Stimulated activated naive B cell treated with anti-CD40 and anti-IgM and Interleukin-4, amounts not matched to agents 10 μg/mL and 1 μg/mL and 100 μg/mL, for 72 hours (primary cell): ENCODE measurements at places on chromosomes 7 and 10.

GRCh38 chr7:105816266-105816843 is 60.0 kb downstream of the ATXN7L1 start:
- no peak for DNase-seq

DNA sequence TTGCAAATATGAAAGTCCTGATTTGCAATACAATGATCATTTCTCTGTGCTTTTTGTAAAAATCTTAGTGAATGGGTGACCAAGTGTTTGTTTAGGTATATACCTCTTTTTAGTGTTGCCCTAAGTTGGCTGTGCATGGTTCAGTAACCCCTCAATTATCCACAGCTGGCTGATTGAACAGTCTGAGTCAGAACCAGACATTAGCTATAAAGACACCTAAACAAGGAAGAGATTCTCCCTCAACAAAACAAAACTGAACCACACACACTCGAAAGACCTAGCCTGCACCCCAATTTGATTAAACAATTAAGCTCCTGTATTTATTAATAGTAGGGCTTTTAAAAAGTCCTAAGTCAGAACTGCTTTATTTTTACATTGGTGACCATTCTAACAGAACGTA is 2.8 kb downstream of the RSBN1L start:
- DNase-seq, result no peak

- no peak for DNase-seq
These were observed 169.3 kb upstream of the LRGUK start for GRCh38 chr7:133957845-133958244.

DNA sequence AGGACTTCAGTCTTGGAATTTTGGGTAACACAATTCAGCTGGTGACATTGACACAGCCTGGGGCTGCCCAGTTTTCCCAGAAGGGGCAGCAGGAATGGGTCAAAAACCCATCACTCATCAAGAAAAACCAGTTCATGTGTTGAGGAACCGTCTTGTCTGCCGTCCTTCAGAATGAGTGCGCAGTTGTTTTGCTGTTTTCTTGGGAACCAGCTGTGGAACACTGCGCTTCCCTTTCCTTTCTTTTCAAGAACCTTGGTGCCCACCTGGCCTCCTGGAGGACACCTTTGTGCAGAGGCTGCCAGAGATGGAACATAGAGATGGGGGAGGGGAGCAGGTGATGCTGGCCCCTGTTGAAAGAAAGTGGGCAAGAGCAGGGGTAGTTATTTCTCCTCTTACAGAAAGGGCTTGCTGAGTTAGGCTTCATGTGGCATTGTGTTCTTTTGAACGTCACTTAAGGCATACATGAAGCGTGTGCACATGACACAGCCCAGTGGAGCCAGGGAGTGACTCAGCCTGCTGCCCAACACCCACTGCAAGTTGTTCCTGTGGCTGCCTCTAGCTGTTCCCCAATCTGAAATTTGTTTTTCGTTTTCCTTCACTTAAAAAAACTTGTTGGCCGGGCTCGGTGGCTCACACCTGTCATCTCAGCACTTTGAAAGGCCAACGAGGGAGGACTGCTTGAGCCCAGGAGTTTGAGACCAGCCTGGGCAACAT is 87.4 kb upstream of the TNS3 start:
- peak; percentile 92 for DNase-seq

- DNase-seq, result no peak
These were observed 16.8 kb upstream of the VPS26A start for GRCh38 chr10:69107176-69107490.

GRCh38 chr7:104621321-104621720 is 292.9 kb downstream of the LHFPL3 start:
- no peak for DNase-seq

DNA sequence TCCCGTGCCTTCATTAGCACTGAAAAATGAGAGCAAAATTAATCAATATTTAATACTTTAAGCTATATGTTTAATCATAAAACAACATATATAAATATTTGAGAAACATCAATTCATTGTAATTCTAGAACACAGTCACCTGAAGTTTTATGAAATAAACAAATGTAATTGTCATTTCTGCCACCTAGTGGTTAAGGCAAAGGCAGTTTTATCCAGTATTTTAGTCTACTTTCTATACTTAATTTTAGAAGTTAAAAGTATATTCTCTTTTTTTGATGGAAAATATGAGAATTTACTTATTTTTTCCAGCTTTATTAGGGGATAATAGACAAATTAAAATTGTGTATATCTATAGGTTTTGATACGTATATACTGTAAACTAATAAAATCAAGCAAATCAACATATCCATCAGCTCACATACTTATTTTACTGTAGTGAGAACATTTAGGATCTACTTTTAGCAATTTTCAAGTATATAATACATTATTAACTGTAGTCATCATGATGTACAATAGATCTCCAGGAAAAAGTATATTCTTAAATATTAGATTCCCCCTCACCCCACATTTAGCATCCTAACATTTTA is 16.9 kb downstream of the PCGF6 start:
- no peak for DNase-seq

- no peak for DNase-seq
These were observed 456.8 kb downstream of the KCNMA1 start for GRCh38 chr10:77180794-77181193.

DNA sequence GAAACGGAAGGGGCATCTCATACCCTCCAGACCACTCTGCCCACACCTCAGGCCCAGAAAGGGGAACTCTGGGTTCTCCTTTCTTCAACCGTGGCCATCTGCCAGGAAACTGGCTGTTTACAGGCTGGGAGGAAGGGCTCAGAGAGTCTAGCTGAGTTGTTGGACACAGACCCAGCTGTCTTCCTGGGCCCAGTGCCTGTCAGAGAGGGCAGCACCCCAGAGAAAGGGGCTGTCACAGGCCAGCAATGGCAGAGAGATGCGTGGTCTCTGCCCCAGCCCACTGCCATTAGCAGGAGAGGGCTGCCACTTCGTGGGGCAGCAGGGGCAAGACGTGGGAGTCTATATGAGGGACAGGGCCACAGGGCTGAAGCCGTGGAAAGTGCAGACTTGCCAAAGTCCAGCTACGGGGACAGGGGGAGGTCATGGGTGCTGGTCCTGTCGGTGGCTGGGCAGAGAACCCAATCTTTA is 11.0 kb downstream of the GRID1 start:
- DNase-seq, result no peak

- no peak for DNase-seq
These were observed 26.0 kb downstream of the GSDME start for GRCh38 chr7:24731313-24731712.

GRCh38 chr10:81898518-81898917 is 23.5 kb downstream of the NRG3 start:
- DNase-seq, result no peak

- DNase-seq, result no peak
These were observed 2.3 kb upstream of the HOXA13 start for GRCh38 chr7:27202018-27202861.

DNA sequence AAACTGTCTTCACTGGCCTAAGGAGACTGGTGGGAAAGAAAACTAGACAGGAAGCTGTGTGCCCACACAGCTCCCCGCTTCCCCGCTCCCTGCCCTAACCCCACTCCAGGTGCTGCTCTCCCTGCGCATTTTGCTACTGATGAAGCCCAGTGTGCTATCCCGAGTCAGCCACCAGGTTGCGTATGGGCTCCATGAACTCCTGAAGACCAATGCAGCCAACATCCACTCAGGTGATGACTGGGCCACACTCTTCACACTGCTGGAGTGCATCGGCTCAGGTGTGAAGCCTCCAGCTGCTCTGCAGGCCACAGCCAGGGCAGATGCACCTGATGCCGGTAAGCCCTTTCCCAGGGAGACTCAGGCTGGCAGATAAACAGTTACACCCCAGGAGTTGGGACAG is 20.3 kb upstream of the NFKB2 start:
- no peak for DNase-seq

DNA sequence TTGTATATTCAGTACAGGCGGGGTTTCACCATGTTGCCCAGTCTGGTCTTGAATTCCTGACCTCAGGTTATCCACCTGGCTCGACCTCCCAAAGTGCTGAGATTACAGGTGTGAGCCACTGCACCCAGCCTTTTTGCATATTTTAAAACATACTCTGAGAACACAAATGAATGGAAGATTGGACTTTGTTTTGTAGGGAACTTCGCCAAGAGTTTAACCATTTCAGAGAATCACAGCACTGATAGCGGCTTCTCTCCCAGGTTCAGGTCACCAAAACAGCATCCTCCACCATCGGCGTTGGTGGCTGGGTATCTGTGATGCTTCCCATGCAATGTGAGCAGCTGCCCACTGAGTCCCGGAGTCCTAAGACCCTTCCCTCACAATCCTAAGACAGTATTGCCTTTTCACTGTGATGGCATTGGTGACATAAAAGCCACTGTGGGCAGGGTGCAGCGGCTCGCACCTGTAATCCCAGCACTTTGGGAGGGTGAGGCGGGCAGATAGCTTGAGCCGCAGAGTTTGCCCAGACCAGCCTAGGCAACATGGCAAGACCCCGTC is 42.3 kb upstream of the PSAP start:
- DNase-seq, result no peak

GRCh38 chr10:92593619-92594588 is 974 bp downstream of the KIF11 start:
- DNase-seq, result no peak

DNA sequence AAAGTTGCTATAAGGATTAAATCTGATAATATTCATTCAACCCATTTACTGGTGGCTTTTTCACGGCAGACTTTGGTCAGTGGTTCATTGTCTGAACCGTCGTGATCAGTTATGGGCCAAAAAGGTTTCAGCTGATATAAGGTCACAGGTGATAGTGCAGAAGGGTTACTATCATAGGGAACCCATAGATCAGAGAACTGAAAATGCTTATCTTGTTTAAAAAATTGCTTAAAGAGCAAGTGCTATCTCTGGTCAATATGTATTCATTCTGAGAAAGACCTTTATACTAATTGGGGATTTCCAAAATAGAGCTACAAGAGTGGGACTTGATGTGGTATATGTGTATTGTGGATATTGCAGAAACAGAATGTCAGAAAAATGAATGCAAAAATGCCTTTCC is 147.8 kb upstream of the SEMA3E start:
- no peak for DNase-seq

GRCh38 chr7:26620352-26620751 is 244.0 kb downstream of the SKAP2 start:
- no peak for DNase-seq

DNA sequence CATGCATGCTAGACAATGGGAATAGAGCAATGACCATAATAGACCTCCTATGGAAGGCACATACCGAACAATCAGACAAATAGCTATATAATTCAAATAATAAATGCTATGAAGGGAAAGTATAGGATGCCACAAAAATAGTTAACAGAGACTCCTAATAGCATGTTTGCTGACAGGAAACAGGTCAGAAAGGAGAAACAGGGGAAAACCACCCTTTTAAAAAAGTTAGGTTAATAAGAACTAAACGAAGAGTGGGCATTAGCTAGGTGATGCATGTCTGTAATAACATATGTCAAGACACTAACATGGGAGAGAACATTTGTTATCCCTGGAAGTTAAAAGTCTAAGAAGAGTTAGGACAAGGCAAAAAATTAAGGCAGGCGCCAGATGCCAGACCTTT is 58.9 kb downstream of the ABI1 start:
- DNase-seq, result no peak

GRCh38 chr7:74430961-74431466 is 22.7 kb upstream of the GTF2IRD1 start:
- no peak for DNase-seq

DNA sequence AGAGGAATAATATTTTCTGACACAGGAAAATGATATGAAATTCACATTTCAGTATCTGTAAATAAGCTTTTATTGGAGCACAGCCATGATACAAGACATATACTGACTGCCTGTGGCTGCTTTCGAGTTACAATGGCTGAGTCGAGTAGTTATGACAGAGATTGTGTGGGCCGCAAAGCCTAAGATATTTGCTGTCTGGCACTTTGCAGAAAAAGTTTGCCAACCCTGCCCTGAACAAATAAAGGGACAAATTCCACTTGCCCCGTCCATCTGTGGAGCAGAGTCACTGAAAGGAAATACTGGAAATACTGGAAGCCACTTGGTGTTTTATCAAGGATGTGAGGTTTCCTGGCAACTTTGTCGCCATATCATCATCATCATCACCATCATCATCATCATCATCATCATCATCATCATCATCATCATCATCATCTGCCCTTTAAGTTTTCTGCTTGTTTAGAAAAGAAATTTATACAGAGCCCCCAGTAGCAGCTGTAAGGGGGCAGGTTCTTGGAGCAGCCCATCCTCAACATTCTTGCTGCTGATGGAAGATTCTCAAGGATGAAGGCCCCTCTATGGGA is 85.8 kb downstream of the TCF7L2 start:
- DNase-seq, result no peak

- no peak for DNase-seq
These were observed 12.6 kb upstream of the FGFR2 start for GRCh38 chr10:121610798-121611323.

- no peak for DNase-seq
These were observed 298.1 kb upstream of the PLXDC2 start for GRCh38 chr10:19518109-19518508.

GRCh38 chr7:53326634-53327033 is 291.2 kb downstream of the POM121L12 start:
- DNase-seq, result no peak

DNA sequence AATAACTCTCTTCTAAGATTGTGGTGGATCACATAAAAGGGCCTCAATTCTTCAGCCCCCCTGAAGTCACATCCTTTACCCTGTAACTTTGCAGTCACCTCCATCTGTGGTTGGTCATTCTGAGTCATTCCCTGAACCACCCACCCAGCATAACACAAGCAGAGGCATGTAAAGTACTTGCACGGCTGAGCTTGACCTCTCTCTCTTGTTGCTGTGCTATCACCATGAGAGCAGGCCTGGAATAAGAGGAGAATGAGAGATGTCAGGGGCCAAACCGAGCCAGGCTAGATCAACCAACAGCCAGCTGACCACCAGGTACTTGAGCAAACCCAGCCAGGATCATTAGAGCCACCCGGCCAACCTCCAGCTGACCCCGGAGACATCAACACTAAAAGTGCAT is 13.5 kb upstream of the STK17A start:
- DNase-seq, result no peak
